ENCODE measurements at places on chromosomes 3 and 15.

GRCh38 chr15:42143356-42143755, 13.1 kb downstream of the PLA2G4F start:
- no peak for DNase-seq

- DNase-seq: peak; percentile 78
Measured at GRCh38 chr3:149382101-149382467, 4.6 kb upstream of the TM4SF1 start.

DNA sequence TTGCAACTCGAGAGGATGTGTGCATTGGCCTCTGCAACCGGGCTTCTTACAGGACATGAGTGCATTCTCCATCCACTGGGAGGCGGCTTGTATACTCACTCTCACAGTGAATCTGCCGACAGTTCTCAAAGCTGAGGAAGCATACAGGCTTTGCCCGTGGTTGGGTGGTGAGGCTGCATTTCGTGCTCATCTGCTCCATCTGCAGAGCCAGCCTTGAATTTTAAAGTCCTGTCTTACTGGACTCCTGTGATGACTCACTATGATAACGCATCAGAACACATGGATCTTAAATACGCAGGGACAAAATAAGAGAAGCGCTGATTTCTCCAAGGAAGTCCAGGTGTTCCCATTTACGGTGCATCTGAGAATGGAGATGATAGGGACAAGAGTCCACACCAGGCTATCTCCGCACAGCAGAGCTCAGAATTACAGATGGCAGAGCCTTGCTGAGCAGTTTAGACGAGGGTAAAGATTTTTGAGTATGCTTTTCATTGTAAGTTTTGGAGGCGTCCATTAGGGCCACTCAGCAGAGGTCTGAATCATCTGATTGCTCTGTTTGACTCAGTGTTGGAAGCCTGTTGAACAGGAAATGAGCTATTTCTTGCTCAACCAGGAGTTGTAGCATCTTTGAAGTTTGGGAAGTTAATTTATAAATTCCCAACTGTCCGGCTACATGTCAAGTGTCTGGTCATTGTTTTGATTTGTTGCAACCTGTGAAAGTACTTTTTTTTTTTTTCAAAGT, 87.1 kb downstream of the GABRG3 start:
- DNase-seq: peak; percentile 53

DNA sequence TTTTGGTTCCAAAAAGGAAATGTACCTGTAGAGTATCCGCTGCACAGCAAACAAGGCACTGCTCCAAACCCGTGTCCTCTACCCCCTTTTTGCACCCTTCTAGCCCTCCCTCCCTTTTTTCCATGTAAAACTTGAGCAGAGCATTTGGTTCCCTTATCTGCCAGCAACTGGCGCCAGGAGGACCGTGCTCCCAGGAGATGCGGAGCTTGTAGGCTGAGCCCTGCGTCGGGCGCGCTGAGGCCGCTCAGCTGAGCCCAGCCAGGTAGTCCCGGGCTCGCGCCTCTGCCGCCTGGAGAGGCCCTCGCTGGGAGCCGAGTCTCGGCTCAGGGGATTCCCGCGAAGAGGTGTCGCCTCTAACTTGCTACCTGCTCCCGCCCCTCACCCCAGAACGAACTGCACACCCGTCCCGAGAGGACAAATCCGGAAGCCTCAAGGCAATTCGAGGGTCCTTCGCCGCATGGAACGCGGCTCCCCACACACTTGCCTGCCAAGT, 575 bp downstream of the TRPM7 start:
- DNase-seq: peak; percentile 55

- peak; percentile 73 for DNase-seq
Measured at GRCh38 chr3:146166415-146166821, 5.4 kb upstream of the PLOD2 start.
